ENCODE measurements at places on chromosomes 3 and 15.

DNA sequence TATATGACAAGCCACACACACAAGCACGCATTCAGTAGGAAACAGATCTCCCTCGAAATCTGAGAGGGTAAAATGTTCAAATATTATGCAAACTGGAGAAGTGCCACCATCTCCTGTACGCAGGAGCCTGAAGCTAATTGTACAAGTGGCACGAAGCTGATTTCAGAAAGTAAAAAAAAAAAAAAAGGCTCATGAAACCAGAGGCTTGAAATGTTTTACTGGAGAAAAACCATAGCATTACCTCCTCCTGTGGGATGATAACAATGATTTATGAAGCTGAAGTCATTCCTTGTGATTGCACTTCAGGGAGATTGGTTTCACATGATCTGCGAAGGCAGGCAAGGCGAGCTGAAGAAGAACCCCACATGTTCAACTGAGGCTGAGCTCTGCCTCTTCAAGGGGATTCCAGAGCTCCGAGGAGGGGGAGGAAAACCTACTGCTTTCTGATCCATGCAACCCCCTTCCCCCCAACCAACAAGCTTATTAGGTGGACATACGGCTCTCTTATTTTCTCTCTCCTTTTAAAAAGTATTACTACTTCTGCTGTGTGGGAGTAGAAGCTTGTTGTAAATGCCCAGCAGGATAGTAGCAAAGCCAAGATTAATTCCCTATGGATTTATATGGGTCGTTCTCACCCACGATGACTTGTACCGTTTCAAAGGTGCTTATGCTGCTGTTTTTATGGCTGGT lies 101.1 kb downstream of the GREM1 start:
- DNase-seq: peak; percentile 4

- no peak for DNase-seq
Observed at GRCh38 chr3:90016555-90016954, 909.1 kb downstream of the EPHA3 start.

DNA sequence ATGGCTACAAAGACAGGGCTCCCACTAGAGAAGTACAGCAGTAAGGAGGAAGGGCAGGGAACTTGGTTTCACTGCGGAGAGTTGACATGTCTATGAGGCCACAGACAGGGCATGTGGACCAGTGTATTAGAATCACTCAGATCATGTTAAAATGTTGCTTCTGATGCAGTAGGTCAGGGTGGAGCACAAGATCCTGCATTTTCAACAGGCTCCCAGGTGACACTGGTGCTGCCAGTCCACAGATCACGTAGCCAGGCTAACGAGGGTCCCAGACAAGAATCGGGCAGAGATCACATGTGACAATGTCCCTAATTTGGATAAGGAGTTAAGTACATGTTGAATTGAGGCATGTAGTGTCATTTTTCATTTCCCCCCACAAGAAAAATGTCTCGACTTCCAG lies 73.6 kb downstream of the SPSB4 start:
- no peak for DNase-seq

GRCh38 chr15:86066174-86066834 lies 13.4 kb upstream of the AGBL1 start:
- no peak for DNase-seq

DNA sequence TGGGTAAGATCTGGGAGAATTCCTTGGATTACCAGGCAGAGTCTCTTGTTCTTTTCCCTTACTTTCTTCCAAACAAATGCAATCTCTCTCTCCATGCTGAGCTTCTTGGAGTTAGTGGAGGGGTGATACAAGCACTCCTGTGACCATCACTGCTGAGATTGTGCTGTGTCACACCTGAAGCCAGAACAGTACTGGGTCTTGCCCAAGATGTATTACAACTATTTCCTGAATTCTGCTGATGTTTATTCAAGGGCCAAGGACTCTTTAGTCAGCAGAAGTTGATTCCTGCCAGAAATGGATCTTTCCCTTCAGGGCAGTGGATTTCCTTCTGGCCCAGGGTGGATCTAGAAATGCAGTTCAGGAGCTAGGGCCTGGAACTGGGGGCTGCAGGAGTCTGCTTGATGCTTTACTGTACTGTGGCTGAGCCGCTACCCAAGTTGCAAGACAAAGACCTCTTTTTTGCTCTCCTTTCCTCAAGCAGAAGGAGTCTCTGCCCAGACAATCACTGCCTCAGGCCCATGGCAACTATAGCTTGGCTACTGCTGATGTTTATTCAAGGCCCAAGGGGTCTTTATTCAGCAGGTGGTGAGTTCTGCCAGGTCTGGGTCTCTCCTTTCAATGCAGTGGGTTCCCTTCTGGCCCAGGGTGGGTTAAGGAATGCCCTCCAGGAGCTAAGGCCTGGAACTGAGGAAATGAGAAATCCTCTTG lies 98.8 kb downstream of the SH3GL3 start:
- no peak for DNase-seq

DNA sequence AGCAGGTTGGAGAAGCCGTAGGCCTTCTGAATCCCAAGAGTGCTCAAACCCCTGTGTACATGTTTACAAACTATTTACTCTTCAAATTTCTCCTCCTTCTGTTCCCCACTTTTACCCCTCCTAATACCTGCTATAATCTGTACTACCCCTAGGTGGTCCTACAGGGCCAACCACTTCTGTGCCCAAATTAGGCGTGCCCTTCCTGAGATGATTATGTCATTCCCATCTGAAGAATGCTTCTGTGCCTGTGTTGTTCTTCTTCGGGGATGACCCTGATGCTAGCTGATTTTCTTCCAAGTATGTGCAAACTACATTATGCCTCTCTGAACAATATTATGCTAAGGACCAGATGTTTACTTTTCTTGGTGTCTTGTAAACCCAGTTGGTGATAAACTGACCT lies 20.5 kb downstream of the RBP2 start:
- peak; percentile 53 for DNase-seq

DNA sequence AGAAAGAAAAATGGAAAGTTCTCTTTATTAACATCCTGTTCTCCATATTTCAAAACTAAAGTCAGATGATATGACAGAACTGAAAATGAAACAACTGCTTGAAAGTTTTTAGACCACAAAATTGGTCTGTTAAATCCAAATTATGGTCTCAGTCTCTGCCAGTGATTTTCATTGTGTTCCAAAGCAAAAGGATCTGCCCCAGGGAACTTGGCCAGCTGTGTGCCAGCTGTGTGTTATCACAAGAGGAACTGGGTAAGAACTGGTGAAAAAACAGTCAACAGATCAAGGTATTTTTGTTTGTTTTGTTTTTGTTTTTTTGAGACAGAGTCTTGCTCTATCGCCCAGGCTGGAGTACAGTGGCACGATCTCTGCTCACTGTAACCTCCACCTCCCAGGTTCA lies 323.3 kb downstream of the CTNNB1 start:
- no peak for DNase-seq

GRCh38 chr3:46893763-46894162 lies 16.2 kb downstream of the PTH1R start:
- no peak for DNase-seq

DNA sequence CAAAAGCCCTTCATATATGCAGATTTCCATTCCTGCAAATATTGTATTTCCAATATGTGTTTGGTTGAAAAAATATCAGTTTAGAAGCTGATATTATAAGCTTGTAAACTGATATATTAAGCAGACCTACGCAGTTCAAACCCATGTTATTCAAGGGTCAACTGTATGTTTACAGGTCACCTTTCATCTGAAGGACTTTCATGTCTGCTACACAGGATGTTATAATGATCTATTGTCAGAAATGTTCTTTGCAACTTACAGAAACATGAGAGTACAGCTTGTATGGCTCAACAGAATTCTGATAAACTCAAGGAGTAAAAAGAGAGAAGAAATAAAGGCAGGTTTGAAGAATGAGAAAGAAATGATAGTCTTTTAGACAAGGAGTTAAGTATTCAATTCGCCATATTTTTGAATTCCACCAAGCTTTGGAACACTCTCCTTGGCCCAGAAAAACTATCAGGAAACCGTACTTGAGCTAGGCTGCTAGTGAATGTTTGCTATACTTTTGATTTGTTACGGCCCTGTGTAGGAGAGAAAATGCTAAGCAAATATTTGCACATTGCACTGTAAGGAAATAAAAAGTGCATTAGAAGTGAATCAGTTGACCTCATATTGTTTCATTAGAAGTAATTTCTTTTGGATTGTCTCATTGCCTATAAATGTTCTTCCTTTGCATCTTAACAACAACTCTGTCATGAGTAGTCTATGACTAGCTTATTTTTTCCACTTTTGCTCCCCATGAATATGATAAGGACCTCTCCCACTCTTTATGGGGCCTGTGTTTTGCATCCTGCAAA lies 81.2 kb downstream of the NEK11 start:
- DNase-seq: no peak

DNA sequence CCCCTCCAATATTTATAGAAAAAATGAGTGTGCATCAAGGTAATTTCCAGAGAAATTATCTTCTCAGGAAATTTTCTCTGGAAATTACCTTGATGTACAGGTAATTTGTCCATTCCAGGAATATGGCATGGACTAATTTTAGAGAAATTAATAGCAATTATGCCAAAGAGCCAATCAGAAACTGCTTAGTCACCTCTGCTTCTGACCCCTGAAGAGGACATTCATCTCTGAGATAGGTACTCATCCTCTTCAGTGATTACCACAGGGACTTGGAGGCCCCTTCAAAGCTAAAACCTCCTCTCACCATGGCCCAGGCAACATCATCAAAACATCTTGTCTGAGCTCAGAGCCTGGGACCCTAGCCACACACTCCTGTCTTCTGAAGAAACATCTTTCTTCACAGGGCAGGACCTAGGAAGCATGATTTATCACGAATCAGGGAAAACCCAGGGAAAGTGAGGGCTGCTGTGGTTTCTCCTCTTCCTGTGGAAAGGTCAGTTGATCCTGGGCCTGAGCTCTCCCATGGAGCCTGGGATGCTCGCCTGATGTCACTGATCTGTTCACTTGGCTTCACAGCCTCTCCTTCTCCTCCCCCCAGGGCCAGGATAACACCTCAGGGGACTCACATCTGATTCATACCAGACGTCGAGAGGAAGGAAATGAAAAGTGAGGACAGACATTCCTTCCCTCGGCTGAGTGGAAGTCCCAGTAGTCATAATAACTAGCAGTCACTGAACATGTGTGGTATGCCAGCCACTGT lies 210.5 kb downstream of the DTWD1 start:
- no peak for DNase-seq

GRCh38 chr15:86263230-86263629 lies 183.6 kb downstream of the AGBL1 start:
- DNase-seq: no peak

DNA sequence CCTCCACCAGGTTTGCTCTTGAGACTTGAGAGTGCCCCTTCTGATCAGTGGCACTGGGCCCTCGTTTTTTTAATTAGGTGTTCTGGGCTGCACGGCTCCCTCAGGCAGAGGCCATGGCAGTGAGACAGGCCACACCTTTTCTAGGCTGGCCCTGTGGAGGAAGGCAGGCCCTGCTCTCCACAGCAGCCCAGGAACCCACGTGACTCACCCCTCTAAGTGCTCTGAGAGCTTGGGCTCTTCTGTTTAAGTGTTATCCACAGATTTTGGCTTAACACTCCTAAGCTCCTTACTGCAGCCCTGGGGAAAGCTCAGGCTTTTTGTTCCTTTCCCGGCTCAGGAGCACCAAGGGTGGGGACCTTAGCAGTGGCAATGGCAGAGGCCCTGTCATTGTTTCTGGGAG lies 463.2 kb upstream of the GBE1 start:
- no peak for DNase-seq

DNA sequence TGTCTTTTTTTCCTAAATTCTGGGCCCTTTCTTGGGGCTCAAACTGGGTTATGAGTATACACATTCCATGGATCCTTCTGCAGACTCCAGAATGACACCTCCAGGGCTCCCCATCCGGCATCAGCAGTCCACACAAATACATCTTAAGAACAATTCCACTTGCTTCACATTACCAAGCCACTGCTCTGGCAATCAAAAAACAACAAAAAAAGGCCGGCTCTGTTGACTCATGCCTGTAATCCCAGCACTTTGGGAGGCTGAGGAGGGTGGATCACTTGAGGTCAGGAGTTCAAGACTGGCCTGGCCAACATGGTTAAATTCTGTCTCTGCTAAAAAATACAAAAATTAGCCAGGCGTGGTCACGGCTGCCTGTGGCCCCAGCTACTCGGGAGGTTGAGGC lies 49.9 kb upstream of the LPP start:
- no peak for DNase-seq

DNA sequence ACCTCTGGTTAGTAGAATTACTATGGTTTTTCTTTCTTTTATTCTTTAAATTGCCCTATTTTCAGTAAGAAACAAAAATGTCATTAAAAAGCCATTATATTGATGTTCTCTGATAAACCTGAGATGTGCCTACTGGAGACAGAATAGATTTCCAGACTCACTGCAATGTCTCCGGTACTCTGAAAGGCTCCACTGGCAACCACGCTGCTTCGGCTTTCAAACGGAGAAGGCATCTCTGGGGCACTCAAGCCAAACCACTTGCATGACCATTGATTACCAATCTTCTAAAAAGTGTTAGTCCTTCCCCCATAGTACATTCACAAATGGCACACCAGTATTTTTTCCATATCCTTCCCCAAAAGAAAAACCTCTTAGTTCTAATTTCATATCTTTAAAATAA lies 82.6 kb downstream of the CBLB start:
- DNase-seq: no peak

- DNase-seq: no peak
Observed at GRCh38 chr3:147372525-147373027, 33.8 kb downstream of the ZIC4 start.

DNA sequence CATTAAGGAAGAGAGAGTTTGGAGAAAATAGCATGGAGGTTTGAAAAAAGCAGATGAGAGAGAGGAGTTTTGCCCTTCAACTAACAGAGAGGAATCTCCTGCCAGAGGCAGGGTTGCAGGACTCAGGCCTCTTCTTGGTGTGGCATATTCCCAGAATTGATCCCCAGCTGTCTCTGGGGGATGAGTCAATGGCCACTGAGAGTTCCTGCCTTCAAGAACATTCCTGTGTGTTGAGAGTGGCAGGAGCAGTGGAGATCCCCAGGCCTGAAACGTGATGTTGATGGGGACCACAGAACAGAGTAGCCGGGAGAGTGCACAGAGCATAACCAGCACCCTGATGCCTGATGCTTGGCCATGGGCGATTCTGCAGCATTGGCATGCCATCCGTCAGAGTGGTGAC lies 348.4 kb upstream of the THBS1 start:
- no peak for DNase-seq

GRCh38 chr3:30400926-30401325 lies 205.5 kb upstream of the TGFBR2 start:
- DNase-seq: no peak

GRCh38 chr15:80739919-80740318 lies 39.3 kb upstream of the CEMIP start:
- DNase-seq: no peak

GRCh38 chr3:3127432-3128010 lies 781 bp downstream of the TRNT1 start:
- no peak for DNase-seq

Measured in NCI-H1105 treated with DMSO at 0.1 percent for 48 hours (cell line).